ENCODE measurements at places on chromosomes 2 and 18.

- DNase-seq, result no peak
These were observed 52.7 kb downstream of the KIF1A start for GRCh38 chr2:240767341-240767740.

DNA sequence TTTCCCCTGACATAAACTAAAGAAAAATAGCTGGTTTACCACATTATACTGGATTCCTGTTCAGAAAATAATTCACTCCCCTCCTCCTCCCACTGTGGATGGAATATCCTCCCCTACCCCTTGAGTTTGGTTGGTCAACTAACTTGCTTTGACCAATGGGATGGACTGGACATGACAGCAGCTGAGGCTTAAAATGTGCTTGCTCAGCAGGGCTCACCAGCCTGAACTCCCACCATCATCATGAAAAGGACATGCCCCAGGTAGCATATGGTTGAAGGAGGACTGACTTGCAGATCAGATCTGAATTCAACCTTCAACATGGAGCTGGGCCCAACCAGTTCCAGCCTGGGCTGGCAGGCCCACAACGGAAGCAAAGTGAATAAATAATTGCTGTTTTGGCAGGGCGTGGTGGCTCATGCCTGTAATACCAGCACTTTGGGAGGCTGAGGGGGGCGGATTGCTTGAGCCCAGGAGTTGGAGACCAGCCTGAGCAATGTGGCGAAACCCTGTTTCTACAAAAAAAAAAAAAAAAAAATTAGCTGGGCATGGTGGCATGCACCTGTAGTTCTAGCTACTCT, 284.4 kb downstream of the AFF3 start:
- DNase-seq, result no peak

- DNase-seq, result no peak
These were observed 419.6 kb upstream of the POU3F3 start for GRCh38 chr2:104434318-104434792.

- no peak for DNase-seq
These were observed 67.0 kb downstream of the RBMS1 start for GRCh38 chr2:160426604-160427003.

GRCh38 chr2:218894151-218894879, 13.7 kb downstream of the WNT10A start:
- no peak for DNase-seq

DNA sequence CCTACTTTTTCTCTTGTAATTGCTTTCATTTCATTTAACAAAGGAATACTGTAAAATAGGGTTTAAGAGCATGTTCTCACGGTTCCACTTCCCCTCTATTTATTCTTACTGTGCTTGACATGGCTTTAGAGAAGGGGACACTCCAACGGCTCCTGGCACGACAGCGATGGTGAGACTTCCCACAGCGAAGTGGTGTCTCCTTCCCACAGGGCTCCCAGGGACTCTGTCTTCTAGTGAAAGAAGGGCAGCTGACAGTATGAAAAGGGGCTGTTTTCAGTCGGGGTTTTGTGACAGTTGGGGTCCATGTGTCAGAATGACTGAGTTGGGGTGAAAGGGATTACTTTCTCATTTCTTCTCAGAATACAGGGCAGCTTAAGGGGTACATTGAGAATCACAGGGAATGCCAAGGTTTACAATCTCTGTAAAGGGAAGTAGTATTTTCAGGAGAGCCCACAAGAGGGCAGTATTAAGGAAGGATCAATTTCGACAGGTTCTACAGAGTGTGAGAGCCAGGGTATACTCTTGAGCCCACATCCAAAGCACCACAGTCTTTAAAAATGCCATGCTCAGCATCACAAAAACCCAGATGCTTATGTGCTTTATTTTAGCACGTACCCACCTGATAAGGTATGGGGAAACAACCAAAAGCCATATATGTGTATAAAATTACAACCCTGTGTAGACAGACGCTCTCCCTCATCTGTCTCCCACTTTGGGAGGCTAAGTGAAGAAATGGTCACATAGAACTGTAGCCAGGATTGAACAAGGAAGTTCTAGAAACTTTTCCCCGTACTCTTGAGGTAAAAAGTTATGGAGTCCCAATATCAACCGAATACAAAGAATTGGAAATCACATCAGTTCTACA, 31.3 kb upstream of the RAPGEF4 start:
- DNase-seq, result no peak

GRCh38 chr2:33236482-33237385, 239.7 kb upstream of the RASGRP3 start:
- no peak for DNase-seq

GRCh38 chr18:35050028-35050546, 8.9 kb downstream of the MAPRE2 start:
- DNase-seq, result no peak

GRCh38 chr18:53757328-53757727, 467.1 kb downstream of the MBD2 start:
- DNase-seq, result no peak

DNA sequence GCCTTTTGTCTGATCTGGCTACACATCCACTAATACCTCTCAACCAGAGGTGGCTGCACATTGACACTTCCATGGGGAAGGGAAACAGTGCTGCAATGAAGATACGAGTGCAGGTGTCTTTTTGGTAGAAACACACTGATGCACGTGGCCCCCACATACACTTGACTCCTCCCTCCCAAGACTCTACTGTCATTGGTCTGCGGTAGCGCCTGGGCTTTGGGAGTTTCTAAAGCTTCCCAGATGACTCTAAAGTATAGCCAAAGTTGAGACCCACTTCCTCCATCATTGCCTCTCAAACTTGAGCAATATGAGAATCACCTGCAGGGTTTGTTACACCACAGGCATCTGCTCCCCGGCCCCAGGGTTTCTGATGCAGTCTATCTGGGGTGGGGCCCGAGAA, 11.0 kb downstream of the SLC14A1 start:
- DNase-seq, result no peak

DNA sequence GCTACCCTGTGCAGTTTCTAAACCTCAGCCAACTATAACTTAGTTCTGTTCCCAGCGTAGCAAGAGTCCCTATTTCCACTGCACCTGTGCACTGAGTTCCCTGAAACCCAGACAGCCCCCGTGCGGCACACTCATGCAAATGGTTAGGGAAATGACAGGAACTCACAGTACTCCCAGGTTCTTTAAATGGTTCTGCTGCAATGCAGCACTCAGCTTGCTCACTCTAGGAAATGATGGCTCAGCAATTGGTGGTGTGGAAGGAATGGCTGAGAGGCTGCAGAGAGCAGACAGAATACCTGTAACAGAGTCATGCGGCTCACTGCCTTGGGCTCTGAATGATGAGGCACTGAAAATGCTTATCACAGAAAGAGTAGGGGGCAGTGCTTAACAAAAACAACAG, 143.0 kb downstream of the RAD51AP2 start:
- DNase-seq, result no peak

DNA sequence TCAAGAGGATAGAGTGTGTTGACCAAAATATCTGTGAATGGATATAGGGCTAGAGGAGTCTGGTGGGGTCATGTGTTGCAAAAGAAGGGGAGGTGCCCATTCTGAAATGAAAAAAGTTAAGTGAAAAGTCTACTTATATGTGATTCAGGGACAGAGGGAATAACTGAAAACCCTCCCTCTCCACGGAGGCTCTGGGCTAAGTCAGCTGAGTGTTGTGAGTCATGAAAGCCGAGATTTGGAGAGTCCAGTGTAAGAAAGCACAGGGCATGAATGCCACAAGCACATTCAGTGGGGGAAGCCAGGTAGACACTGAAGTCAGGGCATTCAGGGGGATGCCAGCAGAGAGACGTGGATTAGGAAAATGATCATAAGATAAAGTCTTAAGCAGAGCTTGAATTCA, 871.9 kb downstream of the TSN start:
- DNase-seq, result no peak

- no peak for DNase-seq
These were observed 51.0 kb downstream of the FARSB start for GRCh38 chr2:222604749-222605515.

Data from CD4-positive, alpha-beta T cell treated with Interleukin-10 for 1 hour (primary cell).